Left forelimb (tissue), 1 donor: ENCODE measurements at places on chromosomes 2 and 18.

- no peak for DNase-seq
These were observed 30.3 kb downstream of the ASAP2 start for GRCh38 chr2:9236867-9237266.

- no peak for DNase-seq
These were observed 307.4 kb upstream of the KCNJ3 start for GRCh38 chr2:154391051-154391450.

- no peak for DNase-seq
These were observed 43.7 kb upstream of the SEMA4C start for GRCh38 chr2:96913398-96914202.

DNA sequence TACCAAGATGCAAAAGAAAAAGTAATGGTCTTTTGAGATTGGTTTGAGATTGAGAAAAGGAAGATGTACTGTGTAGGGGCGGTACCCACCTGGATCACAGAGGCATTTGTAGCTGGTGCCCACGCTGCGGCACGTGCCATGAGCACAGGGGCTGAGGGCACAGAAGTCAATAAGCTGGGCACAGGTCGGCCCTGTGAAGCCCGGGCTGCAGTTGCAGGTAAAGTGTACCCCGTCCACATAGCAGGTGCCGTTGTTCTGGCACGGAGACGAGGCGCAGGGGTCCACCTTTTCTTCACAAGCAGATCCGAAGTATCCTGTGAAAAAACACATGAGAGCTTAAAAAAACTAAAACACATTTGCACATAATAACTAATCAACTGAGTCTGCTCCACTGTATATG, 176.1 kb upstream of the PID1 start:
- DNase-seq: no peak

- no peak for DNase-seq
These were observed 67.3 kb downstream of the RHBDD1 start for GRCh38 chr2:226903179-226903578.

DNA sequence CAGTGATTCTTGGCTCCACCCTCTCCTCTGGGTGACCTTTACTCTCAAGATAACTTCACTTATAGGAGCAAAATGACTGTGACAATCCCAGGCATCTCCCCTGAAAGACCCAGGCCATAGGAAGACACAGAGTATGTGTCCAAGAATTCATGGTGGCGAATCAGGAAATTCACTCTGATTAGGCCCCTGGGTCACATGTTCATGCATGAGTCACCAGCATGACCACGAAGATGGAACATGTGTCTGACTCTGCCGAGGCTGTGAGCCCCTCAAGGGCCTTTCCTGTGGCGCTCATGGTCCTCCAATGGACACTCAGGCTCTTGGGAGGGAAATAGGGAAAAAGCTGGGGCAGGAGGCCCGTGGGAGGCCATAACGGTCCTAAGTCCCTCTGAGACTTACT, 74.0 kb upstream of the TEX51 start:
- DNase-seq: no peak

- DNase-seq: no peak
These were observed 499.9 kb upstream of the SPHKAP start for GRCh38 chr2:228681426-228681825.

GRCh38 chr2:920573-920972, 30.1 kb upstream of the SNTG2 start:
- DNase-seq: no peak

DNA sequence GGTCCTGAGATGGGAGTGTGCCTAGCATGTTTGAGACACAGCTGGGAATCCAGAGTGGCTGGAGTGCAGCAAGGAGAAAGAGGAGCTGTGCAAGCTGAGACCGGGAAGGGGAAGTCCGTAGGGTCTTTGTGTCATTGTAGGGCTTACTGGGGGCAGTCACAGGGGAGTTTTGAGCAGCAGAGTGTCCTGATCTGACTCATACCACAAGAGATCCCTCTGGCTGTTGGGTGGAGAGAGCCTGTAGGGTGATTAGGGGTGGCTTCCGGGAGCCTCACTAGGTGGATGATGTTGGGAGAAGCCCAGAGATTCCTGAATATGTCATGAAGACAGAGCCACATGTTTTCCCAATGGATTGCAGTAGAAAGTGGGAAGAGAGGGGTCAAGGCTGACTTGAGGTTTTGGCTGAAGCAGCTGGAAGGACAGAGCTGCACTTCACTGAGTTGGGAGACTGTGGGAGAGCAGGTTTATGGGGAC, 30.9 kb downstream of the FHOD3 start:
- no peak for DNase-seq
